Progenitor cell of endocrine pancreas (in vitro differentiated cells): ENCODE measurements at places on chromosomes 1 and 21.

DNA sequence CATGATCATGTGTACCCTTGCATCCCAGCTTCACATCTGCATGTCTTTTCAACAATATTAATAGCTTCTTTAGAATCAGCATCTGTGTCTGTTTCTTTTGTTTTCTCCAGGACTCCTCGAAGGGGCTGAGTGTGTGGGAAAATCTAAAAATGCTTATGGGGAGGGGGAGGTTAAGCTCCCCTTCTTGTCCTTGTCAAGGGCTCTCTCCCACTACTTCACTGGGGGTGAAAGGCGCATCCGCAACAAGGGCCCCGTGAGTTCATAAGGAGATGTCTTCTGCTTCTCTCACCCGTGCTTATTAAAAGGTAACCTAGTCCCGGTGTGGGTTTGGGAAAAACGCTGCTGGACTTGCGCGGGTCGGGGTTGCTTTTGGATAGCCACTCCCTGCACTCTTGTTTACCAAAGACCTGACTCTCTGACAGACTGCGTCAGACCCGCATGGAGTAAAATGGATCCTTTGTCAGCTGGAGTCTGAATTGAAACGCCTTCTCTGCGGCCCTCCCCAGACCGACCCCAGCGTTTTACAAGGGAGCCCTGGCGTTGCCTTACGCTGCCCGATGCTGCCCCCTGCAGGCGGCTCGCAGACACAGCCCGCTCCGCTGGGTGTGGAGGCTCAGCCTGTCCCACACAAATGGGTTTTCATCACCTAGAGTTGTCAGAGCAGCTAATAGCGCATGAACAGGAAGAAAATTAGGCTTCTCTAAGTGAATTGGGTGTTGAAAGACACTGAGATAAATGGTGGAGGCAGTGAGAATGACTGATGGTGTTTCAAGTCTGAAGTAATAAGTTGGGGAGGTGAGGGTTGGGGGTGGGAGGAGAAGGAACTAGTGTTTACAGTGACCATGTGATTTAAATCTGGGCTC is 53.8 kb downstream of the IER5 start:
- peak; percentile 90 for DNase-seq

- no peak for DNase-seq
Observed at GRCh38 chr1:90850181-90850897, 133.2 kb upstream of the BARHL2 start.

DNA sequence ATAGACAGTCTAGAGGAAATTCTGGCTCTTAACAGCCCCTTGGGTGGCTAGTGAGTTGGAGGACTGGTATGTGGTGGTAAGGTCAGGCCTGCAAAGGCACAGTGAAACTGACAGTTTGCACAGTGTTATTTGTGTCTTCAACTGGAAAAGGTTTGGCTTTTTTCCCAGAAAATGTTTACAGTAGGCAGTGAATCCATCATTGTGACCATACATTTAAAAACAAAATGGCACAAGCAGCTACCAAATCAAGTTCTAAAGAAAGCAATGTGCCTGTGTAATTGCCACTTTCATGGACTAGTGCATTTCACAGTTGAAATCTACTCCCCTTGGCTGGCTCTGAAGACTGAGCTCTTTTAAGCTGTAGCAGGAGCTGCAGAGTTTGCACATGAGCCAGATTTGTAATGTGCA is 24.8 kb downstream of the ATPAF1 start:
- DNase-seq, result no peak

GRCh38 chr1:212771341-212771740 is 20.2 kb downstream of the NSL1 start:
- DNase-seq, result no peak

DNA sequence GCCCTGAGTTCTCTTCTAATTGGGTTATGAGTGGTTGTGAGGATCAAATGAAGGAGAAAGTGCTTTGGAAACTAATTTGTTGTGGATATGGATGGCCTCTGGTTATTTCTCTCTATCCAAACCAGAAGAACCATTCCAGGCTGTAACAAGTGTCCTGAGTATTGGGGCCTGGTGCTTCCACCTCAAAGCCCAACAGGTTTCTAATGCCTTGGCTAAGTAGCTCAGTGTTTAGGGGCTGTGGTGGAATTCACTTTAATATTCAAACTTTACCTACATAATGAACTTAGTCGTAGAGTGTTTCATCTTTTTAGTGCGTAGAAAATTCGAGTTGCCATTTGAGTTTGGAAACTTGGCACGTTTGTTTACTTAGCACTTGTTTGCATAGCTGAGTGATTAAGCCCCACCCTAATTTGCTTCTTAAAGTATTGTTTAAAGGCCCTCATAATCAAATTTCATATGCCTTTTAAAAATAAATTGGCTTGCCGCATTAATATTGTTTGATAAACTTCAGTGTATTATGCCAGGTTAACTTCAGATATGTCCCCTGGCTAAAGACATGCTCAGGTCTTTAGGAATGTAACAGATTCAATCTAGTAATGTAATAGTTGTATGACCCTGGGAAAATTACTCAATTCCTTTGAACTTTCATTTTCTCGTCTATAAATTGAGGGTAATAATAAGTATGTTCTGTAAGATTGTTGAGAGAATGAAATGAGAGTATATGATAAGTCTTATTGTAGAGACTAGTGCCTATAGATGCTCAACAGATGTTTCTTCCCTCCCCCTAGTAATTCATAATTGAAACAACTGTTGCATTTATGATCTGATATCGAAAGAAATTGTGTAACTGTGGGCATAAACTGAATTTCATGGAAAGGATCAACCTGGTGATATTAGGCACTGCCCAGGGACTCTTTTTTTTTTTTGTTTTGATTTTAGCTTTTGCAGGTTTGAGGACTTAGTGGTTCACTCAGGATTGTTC is 1.6 kb downstream of the AGO4 start:
- DNase-seq, result no peak

GRCh38 chr1:161702250-161702649 is 4.8 kb upstream of the FCRLA start:
- DNase-seq, result no peak

DNA sequence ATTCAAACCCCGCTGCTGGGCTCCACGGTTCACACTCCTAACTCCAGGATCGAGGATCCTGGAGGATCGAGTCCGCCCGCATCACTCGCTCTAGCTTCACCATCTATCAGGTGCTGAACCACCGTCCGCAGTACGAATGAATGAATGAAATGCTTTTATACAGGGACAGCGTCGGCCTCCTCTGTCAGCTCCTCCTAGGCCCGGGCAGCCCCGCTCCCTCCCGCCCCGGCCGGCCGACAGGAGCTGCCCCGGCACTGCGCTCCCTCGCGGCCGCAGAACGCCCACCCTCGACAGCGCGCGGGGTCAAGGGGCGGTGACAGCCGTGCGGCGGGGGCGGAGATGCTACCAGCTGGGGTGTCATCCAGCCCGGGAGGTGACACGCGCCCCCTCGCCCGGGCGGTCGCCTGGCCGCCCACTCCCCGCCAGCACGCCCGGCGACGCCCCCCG is 520 bp downstream of the ZBTB17 start:
- peak; percentile 44 for DNase-seq

- DNase-seq, result peak; percentile 4
Observed at GRCh38 chr1:30407865-30408580, 315.4 kb downstream of the MATN1 start.

DNA sequence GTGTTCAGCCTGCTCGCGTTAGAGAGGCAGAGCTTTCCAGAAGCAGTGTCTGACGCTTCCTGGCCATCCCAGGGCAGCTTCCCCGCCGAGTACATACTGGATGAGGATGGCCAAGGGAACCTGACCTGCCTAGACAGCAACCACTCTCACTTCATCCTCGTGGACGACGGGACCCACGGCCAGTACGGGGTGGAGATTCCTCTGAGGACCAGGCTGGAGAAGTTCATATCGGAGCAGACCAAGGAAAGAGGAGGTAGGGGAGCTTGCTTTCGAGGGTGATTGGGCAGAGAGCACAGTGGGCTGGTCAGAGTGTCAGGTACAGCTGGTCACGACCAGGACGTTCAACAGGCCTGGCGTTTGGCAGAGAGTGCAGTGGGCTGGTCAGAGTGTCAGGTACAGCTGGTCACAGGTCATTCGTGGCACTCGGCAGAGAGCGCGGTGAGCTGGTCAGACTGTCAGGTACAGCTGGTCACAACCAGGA is 22.4 kb downstream of the TRPM2 start:
- DNase-seq, result no peak

GRCh38 chr1:241074507-241074906 is 282.5 kb downstream of the RGS7 start:
- DNase-seq, result no peak

GRCh38 chr1:201656311-201657032 is 117.5 kb downstream of the NAV1 start:
- DNase-seq, result no peak

DNA sequence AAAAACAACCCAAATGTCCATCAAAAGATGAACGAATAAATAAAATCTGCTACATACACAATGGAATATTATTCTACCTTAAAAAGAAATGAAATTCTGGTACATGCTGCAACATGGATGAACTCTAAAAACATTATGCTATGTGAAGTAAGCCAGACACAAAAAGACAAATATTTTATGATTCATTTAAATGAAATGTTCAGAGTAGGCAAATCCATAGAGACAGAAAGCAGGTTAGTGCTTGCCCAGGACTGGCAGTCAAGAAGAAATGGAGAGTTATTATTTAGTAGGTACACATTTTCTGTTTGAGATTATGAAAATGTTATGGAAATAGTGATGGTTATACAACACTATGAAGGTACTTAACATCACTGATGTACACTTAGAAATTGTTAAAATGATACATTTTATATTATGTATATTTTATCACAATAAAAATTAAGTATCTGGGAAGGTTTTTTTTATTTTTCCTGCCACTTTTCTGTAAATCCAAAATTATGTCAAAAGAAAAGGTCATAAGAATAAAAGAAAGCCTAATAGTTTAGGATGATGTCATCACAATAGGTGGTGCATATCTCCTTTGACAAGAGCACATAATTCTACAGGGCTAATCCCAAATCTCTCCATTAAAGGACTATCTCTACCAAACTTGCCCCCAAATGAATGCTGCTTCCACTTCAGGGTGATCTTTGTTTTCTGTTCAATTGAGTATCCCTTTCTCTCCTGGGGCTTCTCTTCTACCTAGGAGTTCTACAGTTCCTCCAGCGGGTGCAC is 40.2 kb upstream of the FCER1A start:
- DNase-seq, result no peak

DNA sequence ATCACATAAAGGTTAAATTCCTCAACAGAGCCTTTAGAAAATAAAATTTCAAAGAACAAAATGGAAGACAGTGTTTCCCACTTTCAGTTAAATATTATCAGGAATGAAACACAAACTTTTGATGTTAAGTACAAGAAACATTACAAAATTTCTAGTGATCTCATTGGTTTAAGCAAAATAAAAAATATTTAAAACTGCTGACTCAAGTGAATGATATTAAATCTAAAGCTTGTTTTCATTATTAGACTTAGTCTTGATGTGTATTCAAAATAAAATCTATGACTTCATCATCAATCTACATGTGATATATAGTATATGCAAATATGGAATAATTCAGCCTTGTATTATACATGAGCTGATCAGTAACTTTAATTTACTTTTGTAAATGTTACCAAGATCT is 584.9 kb downstream of the PTBP2 start:
- no peak for DNase-seq

- no peak for DNase-seq
Observed at GRCh38 chr1:58577654-58578030, 590 bp upstream of the TACSTD2 start.

GRCh38 chr1:235635938-235636662 is 13.5 kb downstream of the GNG4 start:
- DNase-seq, result no peak

- DNase-seq, result no peak
Observed at GRCh38 chr1:34478515-34479076, 276.3 kb upstream of the GJB5 start.

DNA sequence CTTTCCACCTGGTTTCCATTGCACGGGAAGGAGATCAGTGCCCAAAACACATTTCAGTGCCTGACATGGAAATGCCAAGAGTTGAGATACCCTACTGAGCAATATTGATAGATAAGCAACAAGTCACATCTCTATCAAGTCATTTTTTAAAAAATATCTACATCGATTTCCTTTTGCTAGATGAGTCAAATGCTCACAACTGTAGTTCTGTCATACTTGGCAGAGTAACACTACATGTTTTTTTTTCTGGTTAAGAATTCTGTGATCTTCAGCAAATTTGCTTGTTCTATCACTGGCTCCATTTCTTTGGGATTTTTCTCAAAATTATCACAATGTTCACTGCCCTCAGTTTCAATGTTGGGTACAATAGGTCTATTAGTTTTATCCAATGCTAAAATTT is 145.4 kb downstream of the ZC3H11B start:
- no peak for DNase-seq

GRCh38 chr1:31923901-31924535 is 14.2 kb downstream of the PTP4A2 start:
- no peak for DNase-seq

- no peak for DNase-seq
Observed at GRCh38 chr1:6923416-6923815, 138.2 kb downstream of the CAMTA1 start.

DNA sequence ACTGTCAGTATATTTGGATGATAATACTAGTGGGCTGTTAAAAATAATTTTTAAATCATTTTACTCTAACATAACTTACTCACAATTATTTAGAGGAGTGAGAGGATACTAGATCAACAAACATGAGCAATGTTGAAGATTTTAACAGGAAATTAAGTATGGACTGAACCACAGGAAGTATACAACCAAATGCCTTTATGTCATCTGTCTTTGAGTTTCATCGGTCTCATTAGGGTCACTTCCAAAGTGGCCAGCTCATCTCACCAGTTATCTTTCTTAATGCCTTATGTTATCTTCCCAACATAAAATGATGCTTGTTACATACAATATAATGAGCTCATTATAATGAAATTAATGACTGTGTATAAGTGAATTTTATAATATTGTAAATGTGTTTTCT is 1.5 kb upstream of the RGS1 start:
- no peak for DNase-seq

GRCh38 chr1:84749427-84749826 is 59.2 kb upstream of the SSX2IP start:
- DNase-seq, result no peak

DNA sequence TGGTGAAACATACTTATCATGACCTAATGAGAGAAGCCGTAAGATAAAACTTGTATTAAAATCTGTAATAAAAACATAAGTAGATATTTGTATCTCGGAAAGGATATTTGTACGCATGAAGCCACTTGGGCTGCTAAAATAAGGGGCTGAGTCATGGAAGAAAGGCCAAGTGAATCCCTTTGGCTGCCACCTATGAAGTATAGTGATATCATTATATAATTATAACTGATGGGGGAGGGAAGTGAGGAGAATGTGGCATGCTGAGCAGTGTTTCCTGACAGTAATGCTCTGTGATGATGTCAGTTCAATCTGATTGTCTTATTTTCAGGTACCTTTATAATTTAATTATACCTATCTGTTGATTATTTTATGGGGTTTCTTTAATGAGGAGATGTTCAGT is 13.6 kb downstream of the RWDD3 start:
- no peak for DNase-seq

DNA sequence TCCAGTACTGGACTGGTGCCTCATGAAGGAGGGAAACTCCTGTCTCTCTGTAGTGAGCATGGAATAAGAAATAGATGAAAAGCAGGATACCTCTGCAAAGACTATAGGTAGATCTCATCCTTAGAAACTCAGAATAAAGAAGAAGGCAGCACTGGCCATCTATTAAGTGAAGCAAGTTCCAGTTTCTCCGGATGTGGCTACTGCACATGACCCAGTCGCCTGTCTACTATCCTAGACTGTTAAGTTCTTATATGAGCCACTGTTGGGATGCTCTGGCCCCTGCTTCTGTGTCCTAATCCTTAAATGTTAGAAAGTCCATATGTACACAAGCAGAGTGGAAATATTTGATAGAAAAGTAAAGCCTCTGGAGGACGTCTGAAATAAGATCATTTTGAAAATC is 2.2 kb downstream of the FASLG start:
- DNase-seq, result no peak
